Ovary (tissue), 10 donors: ENCODE measurements at places on chromosomes 6 and 20. TPM values are rescaled to one million over a fixed set of nuclear protein-coding genes. Genes with fewer than 3 reads are reported as not detected.

- H3K27me3 ChIP-seq = no peaks in the 10 kb centered on the region
- no peak overlapping the region for H3K4me3 ChIP-seq
- H3K4me1 ChIP-seq = no peaks in the 10 kb centered on the region
- no peak overlapping the region for H3K27ac ChIP-seq
- no peaks in the 10 kb centered on the region for H3K36me3 ChIP-seq
Observed at GRCh38 chr6:126720304-126720703, 380.4 kb downstream of the CENPW start.

- no peak overlapping the region for H3K4me3 ChIP-seq
- H3K27me3 ChIP-seq = no peaks in the 10 kb centered on the region
- H3K36me3 ChIP-seq = no peaks in the 10 kb centered on the region
- no peak overlapping the region for H3K27ac ChIP-seq
Observed at GRCh38 chr20:57190536-57191264, 75.7 kb downstream of the BMP7 start.

DNA sequence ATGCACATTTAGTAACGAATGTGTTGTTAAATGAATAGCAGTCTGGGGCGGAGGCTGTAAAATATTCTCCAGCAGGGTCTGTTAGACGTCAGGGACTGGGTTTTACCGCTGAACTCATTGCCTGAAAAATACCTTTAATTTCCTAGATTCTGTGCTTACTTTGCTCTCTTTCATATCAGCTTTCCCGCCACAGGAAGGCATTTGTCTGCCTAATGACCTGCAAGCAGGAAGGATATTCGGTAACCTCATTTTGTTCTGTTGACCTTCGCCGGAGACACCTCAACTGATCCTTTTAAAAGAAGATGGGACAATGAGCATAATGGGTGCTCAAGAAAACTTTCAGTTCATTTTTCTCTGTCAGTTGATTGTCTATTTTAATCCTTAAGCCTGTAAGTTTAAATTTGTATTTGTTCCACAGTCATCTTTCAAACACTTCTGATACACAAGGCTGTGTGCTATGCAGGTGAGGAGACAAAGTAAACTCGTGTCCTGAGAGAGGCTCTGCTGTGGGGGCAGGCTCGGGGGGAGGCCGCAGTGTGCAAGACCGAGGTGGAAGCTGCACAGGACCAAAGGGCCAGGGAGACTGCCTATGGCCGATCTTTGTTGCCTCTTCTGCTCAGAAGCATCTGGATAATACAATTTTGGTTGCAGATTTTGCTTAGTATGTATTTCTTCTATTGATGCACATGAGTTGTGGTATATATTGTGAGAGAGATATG lies 27.4 kb upstream of the SIM1 start:
- H3K4me1 ChIP-seq = no peaks in the 10 kb centered on the region
- no peaks in the 10 kb centered on the region for H3K27me3 ChIP-seq
- no peak overlapping the region for H3K4me3 ChIP-seq
- no peak overlapping the region for H3K27ac ChIP-seq
- DNase-seq = no peak

GRCh38 chr6:51934098-51934497 lies 153.3 kb downstream of the PKHD1 start:
- no peaks in the 10 kb centered on the region for H3K27me3 ChIP-seq
- H3K4me3 ChIP-seq = no peak overlapping the region
- no peaks in the 10 kb centered on the region for H3K4me1 ChIP-seq
- H3K27ac ChIP-seq = no peak overlapping the region

The CALHM4 gene
- not detected for total RNA-seq

The TREM2 gene
- total RNA-seq = 2.6 TPM
